Uterus (tissue), 4 donors: ENCODE measurements at places on chromosomes 7 and 10.

- DNase-seq: no peak
Measured at GRCh38 chr10:18860186-18860585, 188.4 kb upstream of the MALRD1 start.

GRCh38 chr7:7521259-7521658 is 14.4 kb downstream of the COL28A1 start:
- DNase-seq: no peak

DNA sequence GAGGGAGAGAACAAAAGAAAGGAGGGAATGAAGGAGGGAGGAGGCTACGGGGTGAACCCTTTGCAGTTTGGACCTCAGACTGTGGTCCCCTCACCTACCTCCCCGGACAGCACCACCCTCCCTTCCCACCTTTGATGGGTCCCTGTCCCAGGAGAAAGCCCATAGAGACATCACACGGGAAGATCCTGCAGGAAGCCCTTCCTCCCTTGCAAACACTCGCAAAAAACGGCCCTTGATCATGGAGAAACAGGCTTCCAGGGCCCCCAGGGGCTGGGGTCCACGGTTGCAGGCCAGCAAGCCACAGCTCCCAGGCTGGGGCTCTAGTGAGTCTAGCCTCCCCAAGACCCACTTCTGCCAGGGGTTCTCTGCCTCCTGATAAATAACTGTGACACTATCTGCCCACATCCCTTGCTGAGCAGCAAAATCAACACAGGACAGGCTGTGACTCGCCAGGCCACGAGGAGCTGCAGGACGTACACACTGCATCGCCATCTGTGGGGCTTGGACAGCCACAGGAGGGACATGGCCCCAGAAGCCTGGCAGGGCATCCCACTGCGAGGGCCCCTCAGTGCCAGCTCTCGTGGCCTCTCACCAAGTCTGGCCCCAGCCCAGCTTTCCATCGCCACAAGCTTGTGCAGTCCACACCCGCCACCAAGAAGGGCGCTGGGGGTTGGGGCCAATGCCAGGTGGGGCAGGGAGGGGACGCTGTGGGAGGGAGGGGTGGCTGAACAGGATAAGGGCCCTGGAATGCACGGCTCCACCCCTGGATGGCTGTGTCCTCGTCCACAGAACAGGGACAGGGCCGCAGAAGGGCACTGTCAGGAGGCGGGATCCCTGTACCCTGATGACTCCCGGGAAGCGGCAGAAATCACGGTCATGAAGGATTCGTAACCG is 34.2 kb downstream of the PDGFA start:
- DNase-seq: no peak

DNA sequence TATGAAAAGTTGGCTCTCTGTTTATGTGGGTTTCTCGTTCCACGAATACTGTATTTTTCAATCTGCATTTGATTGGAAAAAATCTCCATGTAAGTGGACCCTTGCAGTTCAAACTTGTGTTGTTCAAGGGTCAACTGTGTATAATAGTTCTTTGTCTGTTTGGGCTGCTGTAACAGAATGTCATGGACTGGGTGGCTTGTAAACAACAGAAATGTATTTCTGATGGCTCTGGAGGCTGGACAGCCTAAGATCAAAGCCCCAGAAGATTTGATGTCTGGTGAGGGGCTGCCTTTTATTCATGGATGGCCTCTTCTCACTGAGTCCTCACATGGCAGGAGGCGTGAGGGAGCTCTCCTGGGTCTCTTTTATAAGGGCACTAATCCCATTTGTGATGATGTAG is 36.2 kb downstream of the INPP5F start:
- no peak for DNase-seq

GRCh38 chr10:70885931-70886903 is 2.1 kb downstream of the PCBD1 start:
- DNase-seq: no peak

- no peak for DNase-seq
Measured at GRCh38 chr7:134535272-134535918, 8.0 kb downstream of the AKR1B10 start.

- no peak for DNase-seq
Measured at GRCh38 chr7:87850836-87851593, 25.1 kb downstream of the SLC25A40 start.

- DNase-seq: no peak
Measured at GRCh38 chr10:130638991-130639390, 502.8 kb downstream of the GLRX3 start.

DNA sequence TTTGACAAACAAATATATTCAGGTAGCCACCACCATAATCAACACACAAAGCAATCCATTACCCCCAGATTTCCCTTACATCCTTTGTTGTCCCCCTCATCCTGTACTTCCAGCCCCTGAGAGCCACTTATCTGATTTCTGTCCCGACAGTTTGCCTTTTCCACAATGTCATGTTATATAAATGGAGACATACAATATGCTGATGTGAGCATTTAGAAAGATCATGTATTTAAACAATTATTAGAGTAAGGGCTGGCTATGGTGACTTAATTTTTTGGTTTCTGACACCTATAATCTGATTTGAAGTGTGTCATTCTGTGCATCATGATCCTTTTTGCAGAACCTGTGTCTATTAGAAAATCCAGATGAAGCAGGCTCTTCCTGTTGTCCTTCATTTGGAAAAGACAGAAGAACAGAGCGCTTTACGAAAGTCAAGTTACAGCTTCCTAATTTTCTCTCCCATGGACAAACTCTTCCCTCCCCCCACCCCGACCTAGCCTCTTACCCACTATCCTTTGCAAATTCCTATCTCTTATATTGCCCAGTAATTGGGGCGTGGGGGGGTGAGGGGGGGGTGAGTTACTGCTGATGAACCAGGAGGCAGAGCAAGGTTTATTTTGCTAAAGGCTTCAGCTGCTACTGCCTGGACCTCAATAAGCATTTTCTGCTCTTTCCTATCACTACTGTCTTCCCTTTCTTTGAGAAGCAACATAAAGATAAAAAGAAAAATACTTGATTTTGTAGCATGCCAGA is 252.4 kb upstream of the C7orf33 start:
- DNase-seq: no peak

GRCh38 chr7:80241671-80242070 is 107.0 kb downstream of the GNAI1 start:
- DNase-seq: no peak

GRCh38 chr10:44369296-44369695 is 15.6 kb downstream of the CXCL12 start:
- no peak for DNase-seq

- no peak for DNase-seq
Measured at GRCh38 chr10:113202011-113202410, 252.0 kb downstream of the TCF7L2 start.

DNA sequence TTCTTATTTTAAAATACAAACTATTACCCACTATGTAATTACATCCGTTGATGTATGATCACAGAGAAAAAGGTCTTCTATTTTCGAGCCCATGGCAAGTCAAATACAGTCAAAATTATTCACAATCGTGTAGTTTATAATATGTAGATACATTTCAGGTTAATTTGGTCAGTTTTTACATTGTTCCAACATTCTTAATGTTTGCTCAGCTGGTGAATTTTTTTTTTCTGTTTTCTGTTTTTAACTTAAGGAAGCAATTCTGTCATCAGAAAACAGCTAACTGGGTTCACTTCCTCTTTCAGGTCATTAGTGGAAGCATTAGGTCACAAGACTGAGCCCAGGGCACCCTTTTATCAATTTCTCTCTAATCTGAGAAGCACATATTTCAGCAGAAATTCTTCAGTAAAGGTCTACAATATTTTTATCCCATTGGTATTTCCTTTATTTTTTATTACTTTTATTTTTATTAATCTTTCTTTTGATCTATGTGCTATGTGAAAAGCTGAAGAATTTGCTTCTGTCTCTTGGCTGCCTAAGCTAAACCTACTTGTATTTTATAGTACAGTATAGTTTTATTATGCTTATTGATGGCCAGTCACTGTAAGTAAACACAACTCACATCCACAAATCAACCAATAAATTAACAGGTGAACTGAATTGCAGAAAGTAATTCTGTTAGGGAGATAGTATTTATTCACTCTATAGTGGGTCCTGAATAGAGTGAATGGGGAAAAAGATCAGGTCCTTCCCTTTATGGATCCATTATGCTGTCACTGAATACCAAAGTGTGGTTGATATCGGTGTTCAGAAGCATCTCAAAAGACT is 84.6 kb downstream of the ICA1 start:
- DNase-seq: no peak

DNA sequence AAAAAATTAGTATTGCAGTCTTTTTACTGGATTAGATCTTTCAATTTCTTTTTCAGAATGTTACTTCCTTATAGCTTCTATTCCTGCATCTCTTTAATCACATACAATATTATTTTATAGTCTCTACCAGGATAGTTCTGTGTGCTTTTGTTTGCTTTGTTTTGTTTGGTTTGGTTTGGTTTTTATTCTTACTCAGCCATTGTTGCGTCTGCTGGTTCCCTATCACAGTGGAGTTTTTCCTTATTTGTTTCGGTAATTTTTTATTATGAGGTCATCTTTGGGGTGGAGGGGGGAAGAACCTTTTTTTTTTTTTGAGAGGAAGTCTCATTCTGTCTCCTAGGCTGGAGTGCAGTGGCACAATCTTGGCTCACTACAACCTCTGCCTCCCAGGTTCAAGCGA is 9.0 kb upstream of the BAIAP2L1 start:
- no peak for DNase-seq

DNA sequence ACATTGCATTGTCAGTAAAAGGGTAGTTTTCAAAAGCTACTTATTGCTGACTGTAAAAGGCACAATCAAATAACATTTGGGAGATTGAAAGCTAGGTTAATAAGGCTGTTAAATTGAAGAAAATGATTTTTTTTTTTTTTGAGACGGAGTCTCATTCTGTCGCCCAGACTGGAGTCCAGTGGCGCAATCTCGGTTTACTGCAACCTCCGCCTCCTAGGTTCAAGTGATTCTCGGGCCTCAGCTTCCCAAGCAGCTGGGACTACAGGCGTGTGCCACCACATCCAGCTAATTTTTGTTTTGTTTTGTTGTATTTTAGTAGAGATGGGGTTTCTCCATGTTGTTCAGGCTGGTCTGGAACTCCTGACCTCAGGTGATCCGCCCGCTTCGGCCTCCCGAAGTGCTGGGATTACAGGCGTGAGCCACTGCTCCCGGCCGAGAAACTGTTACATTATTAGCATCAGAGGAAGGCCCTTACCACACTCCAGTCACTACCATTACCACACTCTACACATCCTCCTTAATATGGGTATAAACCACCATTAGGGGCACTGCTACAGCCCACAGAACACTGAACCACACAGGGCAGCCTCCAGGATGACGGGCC is 1.0 kb downstream of the CYP51A1 start:
- DNase-seq: no peak

- DNase-seq: peak; percentile 42
Measured at GRCh38 chr10:78510566-78511323, 477.1 kb downstream of the RPS24 start.

- no peak for DNase-seq
Measured at GRCh38 chr10:106078895-106079576, 1085.5 kb downstream of the SORCS1 start.

DNA sequence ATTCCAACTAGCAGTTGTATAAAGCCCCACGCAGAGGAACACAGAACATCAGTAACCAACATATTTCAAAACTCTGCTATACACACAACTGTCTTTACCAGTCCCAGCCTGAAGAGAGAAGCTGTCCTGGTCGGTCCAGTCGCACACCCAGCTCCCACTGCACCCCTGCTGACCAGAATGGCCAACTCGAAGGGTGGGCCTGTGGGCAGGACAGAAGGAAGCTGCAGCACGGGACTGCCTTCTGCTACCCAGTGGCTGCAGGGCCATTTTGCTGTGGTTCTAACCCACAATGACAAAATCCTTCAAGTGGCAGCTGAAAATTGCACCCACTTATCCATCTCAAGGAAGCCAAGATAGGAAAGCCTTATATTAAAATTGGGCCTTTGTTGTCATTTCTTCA is 48.2 kb downstream of the GSDME start:
- DNase-seq: no peak

- DNase-seq: peak; percentile 36
Measured at GRCh38 chr10:77571490-77571889, 66.1 kb downstream of the KCNMA1 start.

GRCh38 chr10:96511044-96511945 is 2.4 kb downstream of the TLL2 start:
- DNase-seq: no peak

- no peak for DNase-seq
Measured at GRCh38 chr7:13321316-13321715, 633.9 kb downstream of the ARL4A start.

DNA sequence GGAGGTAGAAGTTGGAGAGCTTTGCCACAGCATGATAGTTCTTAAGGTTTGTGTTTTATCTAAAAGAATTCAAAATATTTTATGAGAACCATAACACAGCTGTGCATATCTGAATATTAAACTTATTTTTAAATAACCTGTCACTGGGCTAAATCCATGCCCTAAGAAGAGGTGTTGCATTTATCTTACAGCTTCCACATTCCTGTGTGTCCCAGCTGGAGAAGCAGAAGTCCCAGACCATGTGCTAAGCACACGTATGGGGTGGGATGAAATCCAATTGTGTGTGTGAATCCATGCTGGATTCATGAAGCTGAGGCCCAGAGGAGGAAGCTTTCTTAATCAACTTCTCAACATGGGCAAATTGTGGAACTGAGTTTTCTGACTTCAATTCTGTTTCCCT is 121.5 kb downstream of the PKD1L1 start:
- DNase-seq: no peak

- no peak for DNase-seq
Measured at GRCh38 chr7:69020536-69020935, 577.7 kb upstream of the AUTS2 start.

DNA sequence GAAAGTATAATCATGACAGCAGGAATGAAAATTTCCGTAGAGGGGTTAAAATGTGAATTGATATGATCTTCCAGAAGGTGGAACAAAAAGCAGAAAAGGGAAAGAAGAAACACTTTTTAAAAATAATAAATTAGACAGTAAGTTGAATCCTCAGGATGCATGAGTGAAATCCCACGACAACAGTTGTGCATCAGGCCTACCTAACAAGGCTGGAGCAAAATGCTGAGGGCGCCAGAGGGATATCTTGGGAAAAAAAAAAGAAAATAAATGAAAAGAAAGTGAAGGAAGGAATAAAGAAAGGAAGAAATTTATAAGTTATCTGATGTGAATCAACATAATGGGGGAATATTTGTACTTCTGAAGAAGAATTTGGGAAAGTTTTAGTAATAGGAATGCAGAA is 13.0 kb upstream of the HUS1 start:
- DNase-seq: no peak

DNA sequence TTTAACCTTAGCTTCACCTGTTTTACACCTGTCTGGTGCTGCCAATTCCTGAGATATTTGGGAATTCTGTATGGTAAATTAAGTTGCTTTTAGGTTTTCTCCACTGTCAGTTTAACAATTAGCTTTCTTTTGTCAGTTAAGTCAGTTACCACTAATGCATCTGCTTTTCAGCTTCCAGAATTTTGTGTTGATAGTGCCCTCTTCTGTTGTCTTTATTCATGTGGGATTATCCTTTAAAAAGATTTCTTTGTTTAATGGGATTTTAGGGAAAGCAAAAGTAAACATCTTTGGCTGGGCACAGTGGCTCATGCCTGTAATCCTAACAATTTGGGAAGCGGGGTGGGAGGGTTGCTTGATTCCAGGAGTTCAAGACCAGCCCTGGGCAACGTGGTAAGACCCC is 8.1 kb downstream of the TFAM start:
- no peak for DNase-seq

- no peak for DNase-seq
Measured at GRCh38 chr7:101163279-101164070, 1.9 kb downstream of the VGF start.

- no peak for DNase-seq
Measured at GRCh38 chr10:101493249-101493648, 94.8 kb downstream of the POLL start.
